ENCODE measurements at places on chromosomes 7 and 10. TPM values are rescaled to one million over a fixed set of nuclear protein-coding genes. Genes with fewer than 3 reads are reported as not detected.

PTPN20 gene
- 0.71 TPM for total RNA-seq

SH2D4B gene
- not detected for total RNA-seq

CALML3 gene
- not detected for total RNA-seq

APBB1IP gene
- 43.1 TPM for total RNA-seq

CHAT gene
- not detected for total RNA-seq

MDH2 gene
- total RNA-seq = 262 TPM

PIK3CG gene
- 7.2 TPM for total RNA-seq

ANKRD30A gene
- not detected for total RNA-seq

ANKRD1 gene
- total RNA-seq = not detected

DNA sequence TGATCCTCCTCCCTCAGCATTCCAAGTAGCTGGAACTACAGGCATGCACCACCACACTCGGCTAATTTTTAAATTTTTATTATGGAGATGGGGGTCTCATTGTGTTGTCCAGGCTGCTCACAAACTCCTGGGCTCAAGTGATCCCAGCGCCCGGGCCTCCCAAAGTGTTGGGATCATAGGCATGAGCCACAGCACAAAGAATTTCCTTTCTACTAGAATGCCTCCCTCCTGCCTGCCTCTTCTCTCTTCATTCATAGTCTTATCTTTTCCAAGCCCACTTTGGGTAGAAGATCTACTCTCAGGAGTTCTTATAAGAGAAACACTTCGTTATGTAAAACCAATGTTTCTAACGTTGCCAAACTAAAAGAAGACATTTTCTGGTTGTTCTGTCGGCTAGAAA is 144.1 kb downstream of the LRRC4 start:
- DNase-seq = no peak

DNA sequence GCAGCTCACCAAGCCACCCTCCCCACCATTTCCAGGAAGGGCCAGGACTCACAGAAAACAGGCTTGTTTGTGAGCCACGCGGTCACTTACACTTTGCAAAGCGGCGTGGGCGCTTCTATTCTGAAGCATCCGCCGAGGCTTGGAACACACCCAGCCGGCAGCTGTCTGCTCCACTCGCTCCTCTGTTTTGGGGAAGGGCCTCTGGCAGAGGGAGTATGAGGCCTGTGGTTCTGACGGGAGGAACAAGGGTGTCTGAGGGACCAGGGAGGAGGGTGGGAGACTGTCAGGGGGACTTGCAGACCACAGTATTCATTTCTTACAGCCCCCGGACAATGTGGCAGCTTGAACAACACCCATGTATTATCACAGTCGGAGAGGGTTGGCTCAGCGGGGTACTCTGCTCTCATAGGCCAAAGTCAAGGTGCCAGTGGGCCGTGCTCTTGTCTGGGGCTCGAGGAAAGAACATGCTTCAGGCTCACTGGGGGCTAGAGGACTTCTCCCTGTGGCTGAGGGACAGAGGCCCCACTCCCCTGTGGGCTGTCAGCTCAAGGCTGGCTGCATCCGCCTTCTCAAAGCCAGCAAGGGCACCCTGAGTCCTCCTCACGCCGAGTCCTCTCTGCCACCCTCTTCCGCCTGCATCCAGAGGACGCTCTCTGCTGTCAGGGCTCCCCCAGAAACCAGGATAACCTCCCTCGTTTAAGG is 60.4 kb upstream of the FAM20C start:
- DNase-seq = no peak

DNA sequence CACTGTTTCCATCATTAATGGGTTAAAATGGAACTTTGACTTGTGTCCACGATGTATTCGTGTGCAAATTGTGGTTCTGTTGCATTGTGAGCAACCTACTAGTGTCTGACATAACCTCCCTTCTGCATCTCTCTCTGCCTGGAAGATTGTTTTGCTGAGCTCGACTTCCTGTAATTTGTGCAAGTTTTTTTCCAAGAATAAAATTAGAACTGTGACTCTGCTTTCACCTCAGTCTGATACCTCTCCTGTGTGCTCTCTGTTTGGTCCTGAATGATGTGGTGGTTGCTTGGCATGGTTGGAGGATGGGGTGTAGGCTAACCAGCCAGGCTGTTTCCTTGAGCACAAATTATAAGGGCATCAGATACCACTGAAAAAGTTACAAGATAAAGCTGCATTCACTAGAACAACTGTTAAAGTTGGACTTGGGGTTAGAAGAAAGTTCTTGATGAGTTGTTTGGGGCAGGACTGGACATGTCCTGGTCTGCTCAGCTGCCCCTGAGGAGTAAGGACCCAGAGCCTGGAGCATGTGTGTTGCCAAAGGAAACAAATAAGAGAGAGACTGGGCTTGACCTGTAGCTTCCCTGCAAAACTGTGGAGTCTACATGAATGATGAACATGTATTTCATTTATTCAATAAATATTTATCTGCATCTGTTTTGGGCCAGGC is 1.9 kb upstream of the VOPP1 start:
- peak; percentile 37 for DNase-seq

- DNase-seq = no peak
Measured at GRCh38 chr10:55048830-55049498, 247.9 kb upstream of the PCDH15 start.

GRCh38 chr7:24974026-24974832 is 5.7 kb downstream of the OSBPL3 start:
- no peak for DNase-seq

GRCh38 chr10:123559066-123559822 is 106.9 kb upstream of the GPR26 start:
- DNase-seq = peak; percentile 75

DNA sequence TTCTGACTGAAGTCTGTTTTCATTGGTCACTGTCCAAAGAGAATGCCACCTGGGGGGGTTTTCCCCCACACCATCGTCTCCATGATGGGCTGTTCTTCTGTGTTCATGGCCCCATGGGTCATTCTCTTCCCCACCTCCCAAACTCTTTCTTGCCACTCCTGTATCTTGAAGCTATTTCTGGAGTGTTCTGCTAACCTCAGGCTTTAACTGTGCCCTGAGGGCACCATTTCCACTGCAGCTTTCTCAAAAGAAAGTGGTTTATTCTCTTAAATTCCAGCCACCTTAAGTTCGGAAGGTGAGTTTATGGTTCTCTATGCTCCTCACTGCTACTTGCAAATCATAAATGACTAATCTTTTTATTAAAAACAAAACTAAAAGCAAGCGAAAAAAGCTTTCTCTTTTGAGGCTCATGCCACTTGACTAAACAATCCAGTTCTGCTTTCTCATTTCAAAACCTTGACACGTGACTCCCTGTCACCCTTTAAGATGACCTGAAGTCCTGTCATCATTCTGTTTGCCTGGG is 7.4 kb upstream of the APBB1IP start:
- DNase-seq = no peak

- no peak for DNase-seq
Measured at GRCh38 chr7:157297185-157297584, 39.6 kb upstream of the DNAJB6 start.

Measured in activated naive CD4-positive, alpha-beta T cell treated with anti-CD3 and anti-CD28 coated beads, Interleukin-2, amount 50 U/mL, for 72 hours (primary cell).